Dermis blood vessel endothelial cell (primary cell): ENCODE measurements at places on chromosomes 3 and 15.

GRCh38 chr15:94351031-94351535, 119.7 kb downstream of the MCTP2 start:
- no peak for DNase-seq

DNA sequence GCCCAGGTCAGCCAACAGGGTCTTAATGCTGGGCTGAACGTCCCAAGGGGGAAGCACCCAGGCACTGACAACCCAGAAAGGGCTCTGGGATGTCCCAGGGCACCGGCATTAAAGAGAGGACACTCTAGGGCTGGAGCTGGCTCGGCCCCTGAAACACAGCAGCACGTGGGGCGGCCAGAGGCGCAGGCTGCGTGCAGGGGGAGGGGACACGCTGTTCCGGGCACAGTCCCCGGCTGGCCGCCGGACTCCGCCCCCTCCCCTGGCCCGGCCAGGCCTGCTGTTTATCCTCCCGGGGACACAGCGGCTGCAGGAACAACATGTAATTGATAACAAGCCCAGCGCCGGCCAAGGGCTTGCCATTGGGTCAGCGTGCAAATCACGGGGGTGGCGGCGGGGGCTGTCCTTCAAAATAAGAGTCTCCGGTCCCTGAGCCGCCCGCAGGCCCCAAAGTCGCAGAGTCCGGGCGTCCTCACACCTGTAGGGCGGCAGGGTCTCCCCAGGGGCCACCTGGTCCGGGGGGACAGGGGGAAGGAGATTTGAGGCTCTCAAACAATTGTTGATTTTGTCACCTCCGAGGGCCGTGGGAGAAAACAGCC, 1.3 kb downstream of the KLF15 start:
- peak; percentile 86 for DNase-seq

DNA sequence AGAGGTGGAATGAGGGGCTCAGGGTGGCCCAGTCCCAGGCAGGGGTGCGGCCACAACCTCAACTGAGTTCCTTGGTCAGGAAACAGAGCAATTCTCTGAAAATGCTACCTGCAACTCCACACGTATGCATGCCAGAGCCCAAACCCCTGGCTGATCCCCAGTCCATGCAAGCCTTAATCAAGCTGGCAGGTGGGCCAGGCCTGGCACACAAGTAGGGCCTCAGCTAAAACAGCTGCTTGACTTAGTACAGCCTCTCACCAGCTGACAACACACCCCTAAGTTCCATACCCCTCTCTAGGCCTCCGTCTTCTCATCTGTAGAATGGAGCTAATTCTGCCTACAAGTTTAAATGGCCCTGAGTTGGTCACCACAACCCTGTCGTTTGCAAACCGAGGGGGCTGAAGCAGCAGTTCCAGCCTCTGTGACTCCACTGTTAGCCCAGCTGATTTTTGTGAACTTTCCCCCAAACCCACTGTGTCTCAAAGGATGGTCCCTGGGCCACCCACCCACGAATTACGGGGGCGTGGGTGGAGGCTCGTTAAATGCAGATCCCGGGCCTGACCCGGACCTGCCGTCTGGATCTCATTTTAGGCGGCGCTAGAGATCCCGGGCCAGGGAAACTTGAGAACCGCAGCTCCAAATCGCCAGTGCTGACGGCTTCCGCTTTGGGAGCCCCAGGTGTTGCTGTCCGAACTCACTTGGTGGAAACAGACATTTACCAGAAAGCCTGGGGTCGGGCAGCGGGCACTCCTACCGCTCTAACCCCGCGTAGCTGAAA, 927 bp downstream of the CHDH start:
- peak; percentile 34 for DNase-seq

GRCh38 chr15:39432026-39432425, 148.9 kb upstream of the THBS1 start:
- no peak for DNase-seq

- DNase-seq: no peak
Measured at GRCh38 chr3:96986241-96986640, 171.8 kb downstream of the EPHA6 start.

- no peak for DNase-seq
Measured at GRCh38 chr3:73500321-73500720, 124.4 kb downstream of the PDZRN3 start.

DNA sequence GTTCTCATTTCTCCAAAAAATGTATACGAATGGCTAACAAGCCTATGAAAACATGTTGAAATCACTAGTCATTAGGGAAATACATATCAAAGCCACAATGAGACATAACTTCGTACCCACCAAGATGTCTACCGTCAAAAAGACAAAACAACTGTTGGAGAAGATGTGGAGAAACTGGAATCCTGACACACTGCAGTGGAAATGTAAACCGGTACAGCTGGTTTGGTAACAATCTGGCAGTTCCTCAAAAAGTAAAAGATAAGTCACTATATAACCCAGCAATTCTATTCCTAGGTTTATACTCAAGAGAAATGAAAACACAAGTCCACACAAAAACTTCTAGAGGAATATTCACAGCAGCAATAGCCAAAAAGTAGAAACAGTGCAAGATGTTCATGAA, 7.0 kb downstream of the SCAPER start:
- DNase-seq: no peak

DNA sequence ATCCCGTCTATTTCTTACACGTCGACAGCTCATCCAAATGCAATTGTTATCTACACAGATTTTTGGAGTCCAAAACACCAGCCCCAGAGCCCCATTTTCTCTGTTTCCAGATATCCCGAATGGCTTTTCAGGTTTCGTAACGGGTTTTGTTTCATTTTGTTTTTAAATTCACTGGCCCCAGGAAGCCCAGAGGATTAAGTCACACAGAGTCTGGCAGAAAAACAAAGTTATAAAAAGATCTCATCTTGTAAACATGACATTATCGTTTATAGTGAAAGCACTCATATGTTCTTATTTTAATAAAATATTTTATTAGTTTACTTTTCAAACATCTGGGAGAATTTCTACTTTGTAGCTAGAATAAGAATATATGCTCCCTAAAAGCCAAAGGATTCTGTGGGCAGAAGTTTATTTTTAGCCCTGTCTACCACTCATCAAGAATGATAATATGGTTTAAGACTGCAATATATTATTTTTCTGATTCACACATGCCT, 149.3 kb upstream of the SLC2A2 start:
- no peak for DNase-seq

DNA sequence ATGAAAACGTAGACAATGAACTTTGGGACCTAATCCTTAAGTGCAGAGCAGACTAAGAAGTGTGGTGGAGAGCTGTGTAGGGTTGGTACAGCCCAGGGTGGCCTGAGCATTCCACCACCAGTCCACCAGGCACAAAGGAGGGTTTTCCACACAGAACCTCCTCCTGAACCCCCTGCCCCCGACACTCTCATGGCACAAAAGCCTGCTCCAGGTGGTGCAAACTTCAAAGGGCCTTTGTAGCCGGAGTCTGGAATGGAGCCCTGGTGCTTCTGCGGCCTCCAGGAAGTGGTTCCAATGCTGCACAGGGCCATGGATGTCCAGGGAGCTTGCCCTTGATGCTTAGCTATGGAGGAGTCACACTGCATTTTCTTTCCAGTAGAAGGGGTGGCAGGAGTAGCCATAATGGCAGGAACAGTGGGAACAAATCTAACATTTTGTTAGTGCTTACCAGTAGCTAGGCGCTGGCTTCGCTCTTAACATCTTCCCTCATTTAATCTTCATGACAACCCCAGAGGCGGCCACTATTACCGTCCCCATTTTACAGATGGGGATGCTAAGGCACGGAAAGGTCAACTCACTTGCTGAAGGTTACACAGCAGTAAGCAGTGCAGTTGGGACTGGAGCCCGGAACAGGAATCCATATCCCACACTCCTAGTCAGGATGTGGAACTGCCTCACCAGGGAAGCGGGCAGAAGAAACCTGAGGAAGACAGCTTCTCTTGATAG, 68.6 kb downstream of the LRIG1 start:
- DNase-seq: no peak

DNA sequence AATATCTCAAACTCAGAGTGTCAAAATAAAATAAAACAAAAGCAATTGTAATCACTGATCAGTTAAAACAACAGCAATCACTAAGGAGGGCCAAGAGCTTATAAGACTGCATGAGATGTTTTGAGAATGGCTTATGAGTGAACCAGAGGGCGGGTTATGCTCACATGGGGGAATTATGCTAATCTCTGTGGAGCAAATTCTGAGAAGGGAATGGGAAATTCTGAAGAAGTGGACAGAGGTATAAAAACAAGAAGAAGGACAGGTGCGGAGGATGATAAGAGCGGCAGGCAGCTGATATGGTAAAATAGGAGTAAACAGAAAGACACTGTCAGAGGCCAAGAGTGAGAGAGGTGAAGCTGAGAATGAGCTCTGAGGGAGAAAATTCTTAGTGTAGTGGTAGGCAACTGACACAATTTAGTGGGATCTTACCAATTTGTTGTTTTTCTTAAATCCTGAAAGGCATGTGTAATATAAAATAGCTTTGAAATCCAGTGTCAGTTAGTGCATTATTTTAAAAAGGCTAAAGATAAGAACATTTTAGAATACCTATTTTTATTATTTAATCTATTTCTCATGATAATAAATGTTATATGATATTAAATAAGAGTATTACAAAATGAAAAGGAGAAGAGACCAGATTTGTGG, 133.8 kb downstream of the SPATA16 start:
- DNase-seq: no peak

GRCh38 chr3:14837878-14838258, 19.1 kb downstream of the FGD5 start:
- peak; percentile 48 for DNase-seq

GRCh38 chr3:78871048-78871447, 896.8 kb downstream of the ROBO1 start:
- DNase-seq: no peak

- DNase-seq: peak; percentile 53
Measured at GRCh38 chr3:40847551-40847992, 322.8 kb downstream of the ZNF621 start.

- no peak for DNase-seq
Measured at GRCh38 chr3:49842843-49843517, 13.4 kb downstream of the TRAIP start.

DNA sequence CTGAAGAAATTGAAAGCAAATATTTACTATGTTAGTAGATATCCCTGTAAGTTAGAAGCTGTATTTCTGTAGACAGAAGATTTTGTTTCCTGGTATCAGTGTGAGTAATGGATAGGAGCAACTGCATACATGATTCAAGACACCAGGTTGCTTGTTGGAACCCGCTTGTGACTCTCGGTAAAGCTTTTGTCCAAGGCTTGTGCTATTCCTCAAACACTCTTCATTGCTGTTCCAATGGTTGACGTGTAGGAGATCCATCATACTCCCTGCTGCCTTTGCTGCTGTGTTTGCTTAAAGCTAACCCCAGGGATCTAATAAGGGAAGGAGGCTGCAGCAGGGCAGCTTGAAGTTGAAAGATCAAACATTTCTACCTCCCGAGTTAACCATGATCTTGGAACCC, 160.1 kb downstream of the RSRC1 start:
- DNase-seq: no peak

DNA sequence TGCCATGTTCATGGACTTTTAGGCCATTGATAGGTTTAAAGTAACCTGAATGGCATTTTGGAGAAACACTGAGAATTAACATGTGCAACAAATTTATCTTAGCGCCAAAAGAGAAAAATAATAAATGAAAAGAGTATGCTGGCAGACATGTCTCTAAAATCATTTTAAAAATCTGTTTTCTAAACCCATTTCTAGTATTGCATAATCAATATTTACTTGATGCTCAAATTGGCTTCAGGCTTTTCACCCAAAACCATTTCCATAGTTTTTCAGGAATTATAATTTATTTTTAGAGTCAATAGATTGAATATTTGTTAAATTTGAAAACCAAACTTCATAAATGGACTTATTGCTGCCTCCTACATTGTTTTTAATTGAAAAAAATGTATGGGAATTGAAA, 423.0 kb downstream of the PLOD2 start:
- no peak for DNase-seq
